NCI-H526 (cell line): ENCODE measurements at places on chromosomes 4 and X.

DNA sequence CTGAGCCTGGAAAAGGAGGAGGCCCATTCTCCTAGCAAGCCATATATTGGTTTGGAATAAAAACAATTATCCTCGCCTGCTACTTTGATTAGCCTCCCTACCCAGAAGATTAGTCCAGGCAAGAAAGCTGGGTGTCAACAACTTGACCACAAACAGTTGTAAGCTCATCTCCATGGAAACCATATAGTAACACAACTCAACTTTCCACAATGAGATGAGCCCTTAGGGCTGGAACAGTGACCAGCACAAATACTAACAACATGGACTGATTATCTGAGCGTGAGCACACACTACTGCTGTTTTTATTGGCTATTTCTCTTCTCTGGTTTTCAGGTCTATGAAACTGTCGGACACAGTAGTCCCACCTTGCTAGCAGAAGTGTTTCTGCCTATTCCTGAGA, 80.8 kb downstream of the CC2D2A start:
- no peak for DNase-seq

DNA sequence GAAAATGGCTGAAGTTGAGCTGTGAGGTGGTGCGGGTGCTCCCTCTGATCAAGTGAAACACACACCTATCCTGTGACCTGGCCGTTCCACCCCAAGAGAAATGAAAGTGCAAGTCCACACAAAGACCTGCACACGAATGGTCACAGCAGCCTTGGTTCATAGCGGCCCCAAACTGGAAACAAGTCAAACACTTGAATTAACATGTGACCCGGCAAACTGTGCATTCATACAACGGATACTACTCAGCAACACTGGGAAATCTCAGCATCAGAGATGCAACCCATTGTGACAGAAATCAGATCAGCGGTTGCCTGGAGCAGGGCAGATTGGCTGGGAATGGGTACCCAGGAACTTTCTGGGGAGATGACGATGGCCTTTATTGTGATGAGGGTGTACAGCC, 7.6 kb downstream of the G6PD start:
- DNase-seq: no peak

DNA sequence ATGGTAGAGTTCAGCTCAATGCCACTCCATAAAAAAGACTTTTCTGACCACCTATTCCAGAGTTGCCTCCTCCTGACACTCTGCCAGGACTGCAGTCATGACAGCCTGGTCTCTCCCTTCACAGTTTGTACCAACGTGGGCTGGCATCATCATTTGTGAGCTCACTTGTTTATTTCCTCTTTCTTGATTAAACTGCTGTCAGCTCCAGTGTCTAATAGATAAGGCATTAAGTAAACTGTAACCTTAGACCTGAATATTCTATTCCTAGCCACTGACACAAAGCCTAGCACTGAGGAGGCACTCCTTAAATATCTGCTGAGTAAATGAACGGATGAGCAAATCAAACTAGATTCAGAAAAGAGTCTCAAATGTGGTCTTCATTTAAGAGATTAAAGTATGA, 48.7 kb downstream of the DDX60 start:
- DNase-seq: no peak

GRCh38 chr4:59039046-59039445, 1928.9 kb upstream of the IGFBP7 start:
- no peak for DNase-seq

DNA sequence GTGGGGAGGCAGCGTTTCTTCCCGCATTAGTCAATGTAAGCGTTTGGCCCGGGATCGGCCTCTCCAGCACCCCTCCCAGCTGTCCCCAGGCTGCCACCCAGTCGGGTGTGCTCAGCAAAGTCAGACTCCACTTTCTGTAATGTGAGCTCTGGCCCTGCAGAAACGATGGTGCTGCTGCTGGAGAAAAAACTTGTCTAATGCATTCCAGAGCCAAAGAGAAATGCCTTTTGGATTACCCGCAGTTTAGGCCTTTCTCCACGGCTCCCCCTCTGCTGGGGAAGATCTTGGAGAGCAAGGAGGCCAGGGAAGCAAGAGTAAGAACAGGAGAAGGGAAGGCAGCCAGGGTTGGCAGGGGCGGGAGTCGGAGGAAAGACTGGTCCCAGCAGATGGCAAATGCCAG, 55.2 kb downstream of the ELF4 start:
- DNase-seq: no peak

- DNase-seq: no peak
These were observed 5.5 kb upstream of the S100P start for GRCh38 chr4:6687947-6688878.

DNA sequence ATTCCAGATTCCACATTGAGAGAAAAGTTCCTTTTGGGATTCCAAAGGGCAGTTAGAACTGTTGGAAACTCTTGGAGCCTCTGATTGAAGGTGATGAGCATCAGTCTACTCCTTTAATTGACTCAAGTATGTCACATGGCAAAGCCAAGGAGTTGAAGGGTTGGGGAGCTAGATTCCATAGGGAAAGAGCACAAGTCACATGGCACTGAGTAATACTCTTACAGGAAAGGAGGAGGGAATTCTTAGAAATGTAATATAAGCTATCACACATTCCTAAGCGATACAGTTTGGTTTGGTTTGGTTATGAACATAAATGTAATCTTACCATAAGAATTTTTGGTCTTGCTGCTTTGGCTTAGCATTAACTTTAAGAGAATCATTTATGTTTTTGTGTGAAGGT, 15.7 kb downstream of the SPCS3 start:
- no peak for DNase-seq

DNA sequence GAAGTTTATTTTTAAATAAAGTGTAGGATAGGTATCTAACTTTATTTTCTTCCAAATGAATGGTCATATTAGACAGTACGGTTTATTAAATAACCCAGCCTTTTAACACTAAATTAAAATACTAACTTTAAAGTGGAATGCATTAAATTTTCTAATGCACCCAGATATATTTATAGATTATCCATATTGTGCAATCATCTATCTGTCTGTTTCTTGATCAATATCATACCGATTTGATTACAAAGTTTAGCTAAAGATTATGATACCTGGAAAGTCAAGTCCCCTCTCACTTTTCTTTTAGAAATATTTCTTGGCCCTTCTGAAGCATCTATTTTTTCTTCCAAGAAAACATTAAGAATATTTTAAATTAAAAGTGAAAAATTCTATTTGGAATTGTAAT, 124.3 kb upstream of the PDE5A start:
- DNase-seq: no peak

- no peak for DNase-seq
These were observed 854.4 kb upstream of the AGA start for GRCh38 chr4:178296669-178297068.

DNA sequence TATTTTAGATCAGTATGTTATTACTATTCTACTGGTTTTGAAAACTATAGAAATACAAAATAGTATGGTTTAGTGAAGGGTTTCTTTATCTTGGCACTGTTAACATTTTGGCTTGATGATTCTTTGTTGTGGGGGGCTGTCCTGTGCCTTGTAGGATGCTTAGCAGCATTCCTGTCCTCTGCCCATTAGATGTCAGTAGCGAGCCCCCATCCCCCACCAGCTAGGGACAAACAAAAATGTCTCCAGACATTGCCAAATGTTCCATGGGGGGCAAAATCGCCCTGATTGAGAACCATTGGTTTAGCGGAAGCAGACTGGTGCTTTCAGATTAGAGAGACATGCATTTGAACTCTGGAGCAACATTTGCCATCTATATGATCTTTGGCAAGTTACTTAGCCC, 23.3 kb downstream of the SPARCL1 start:
- DNase-seq: no peak

DNA sequence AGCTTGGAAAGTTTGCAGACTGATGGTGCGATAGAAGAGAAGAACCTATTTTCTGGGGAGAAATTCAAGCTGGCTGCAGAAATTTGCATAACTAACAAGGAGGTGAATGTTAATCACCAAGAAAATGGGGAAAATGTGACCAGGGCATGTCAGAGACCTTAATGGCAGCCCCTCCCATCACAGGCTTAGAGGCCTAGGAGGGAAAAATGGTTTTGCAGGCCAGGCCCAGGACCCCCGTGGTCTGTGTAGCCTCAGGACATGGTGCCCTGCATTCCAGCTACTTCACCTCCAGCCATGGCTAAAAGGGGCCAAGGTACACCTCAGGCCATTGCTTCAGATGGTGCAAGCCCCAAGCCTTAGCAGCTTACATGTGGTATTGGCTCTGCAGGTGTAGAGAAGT, 207.1 kb upstream of the CXorf66 start:
- DNase-seq: no peak

- no peak for DNase-seq
These were observed 101.2 kb downstream of the ZNF674 start for GRCh38 chrX:46444011-46444410.

DNA sequence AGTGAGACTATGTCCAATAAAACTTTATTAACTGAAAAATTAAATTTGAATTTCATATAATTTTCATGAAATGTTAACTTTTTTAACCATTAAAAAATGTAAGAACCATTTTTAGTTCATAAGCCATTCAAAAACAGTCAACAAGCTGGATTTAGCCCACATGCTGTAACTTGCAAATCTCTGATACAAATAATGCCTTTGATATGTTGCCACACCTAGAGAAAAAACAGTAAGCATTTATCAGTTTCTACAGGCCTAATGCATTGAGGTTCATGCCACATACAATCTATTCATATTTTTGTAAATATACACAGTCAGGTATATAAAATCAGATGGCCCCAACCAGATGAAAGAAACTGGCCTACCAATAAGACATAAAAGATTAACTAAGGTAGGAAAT, 52.8 kb downstream of the LCORL start:
- DNase-seq: no peak

DNA sequence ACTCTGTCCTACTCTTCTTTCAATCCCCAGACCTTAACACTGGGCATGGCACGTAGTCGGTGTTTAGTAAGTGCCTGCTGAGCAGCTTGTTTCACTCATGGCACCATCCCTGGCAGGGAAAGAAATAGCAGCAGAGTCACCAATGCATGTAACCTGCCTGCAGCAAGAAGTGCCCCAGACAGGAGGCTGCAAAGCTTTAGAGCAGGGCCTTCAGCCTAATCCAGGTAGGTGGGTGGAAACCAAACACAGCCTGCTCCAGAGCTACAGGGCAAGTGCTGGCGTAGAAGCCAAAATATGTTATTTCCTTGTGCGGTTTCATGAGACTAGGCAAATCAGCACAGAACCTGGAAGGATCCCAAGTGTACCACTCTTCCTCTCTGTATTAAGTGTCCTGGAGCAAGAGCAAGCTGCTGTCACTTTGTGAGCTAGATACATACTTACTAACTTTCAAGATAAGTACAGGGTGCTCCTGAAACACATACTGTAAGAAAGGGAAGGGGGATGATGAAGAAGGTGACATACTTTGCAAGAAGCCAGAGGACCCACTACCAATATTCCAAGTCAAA, 5.5 kb downstream of the PROM1 start:
- DNase-seq: no peak

DNA sequence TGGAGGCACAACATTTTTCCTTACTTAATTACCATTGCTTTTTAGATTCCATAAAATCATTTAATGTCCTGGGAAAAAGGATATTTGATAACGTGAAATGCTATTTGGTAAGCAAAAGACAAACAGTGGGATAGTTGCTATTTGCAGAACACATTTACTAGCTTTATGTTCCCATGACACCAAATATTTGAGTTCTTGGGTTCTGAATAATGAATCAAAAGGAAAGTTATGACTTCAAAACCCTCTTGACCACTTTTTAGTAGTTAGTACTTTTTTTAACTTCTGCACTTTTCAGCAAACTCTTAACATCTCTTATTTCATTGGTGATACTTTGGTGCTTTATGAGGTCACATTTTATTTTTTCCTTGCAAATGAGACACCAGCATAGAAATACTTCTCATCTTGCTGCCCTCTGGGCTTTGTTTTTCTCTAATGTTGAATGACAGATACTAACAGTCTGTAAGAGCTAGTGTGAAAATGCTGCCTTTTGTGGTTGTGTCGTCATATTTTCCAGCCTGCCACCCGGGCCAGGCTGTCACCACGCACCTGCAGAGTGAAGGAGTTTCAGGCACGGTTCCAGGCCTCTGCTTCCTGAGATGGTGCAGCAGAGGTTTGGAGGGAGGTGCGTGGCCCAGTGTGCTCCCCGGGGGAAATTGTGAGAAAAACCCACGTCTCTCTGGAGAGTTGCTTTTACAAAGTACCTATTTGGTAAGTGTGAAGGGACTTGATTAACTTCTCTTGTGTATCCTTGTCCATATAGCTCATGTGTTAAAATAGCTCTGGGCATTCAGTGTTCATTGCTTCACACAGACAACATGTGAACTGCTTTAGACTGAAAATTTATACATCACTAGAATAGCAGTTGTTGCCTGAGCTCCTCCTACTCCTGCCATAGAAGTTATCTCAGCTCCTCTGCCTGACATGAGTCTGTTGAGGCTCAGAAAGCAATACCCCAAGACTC, 34.7 kb downstream of the MSL3 start:
- DNase-seq: no peak

GRCh38 chr4:1463927-1464540, 57.8 kb upstream of the NKX1-1 start:
- no peak for DNase-seq

DNA sequence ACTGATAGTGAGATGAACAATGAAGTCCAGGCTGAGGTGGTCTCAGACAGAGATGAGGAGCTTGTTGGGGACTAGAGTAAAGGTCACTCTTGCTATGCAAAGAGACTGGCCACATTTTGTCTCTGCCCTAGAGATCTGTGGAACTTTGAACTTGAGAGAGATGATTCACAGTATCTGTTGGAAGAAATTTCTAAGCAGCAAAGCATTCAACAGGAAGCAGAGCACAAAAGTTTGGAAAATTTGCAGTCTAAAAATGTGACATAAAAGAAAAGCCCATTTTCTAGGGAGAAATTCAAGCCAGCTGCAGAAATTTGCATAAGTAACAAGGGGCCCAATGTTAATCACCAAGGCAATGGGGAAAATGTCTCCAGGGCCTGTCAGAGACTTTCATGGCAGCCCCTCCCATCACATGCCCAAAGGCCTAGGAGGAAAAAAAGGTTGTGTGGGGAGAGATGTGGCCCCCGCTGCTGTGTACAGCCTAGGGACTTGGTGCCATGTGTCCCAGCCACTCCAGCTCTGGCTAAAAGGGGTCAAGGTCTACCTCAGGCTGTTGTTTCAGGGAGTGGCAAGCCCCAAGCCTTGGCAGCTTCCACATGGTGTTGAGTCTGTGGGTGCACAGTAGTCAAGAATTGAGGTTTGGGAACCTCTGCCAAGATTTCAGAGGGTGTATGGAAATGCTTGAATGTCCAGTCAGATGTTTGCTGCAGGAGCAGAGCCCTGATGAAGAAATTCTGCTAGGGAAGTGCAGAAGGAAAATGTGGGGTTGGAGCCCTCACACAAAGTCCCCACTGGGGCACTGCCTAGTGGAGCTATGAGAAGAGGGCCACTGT, 262.8 kb downstream of the DKK2 start:
- DNase-seq: no peak

GRCh38 chrX:122586831-122587230, 597.2 kb upstream of the GRIA3 start:
- DNase-seq: no peak
